ENCODE measurements at places on chromosomes 5 and 9. TPM values are rescaled to one million over a fixed set of nuclear protein-coding genes. Genes with fewer than 3 reads are reported as not detected.
A peak's percentile ranks its signal among the peaks of the same experiment; 100 is the strongest.

- H3K4me3 ChIP-seq, result no peak overlapping the region
- no peaks in the 10 kb centered on the region for H3K27me3 ChIP-seq
- no peaks in the 10 kb centered on the region for H3K4me1 ChIP-seq
- H3K36me3 ChIP-seq, result no peaks in the 10 kb centered on the region
- no peak overlapping the region for H3K27ac ChIP-seq
Observed at GRCh38 chr9:10274988-10275387, 337.8 kb downstream of the PTPRD start.

- H3K4me1 ChIP-seq, result peaks cover 26% of the 10 kb centered on the region
- peak overlapping the region; percentile 32 for H3K27ac ChIP-seq
- DNase-seq, result no peak
- peak overlapping the region; percentile 70 for H3K4me3 ChIP-seq
Observed at GRCh38 chr5:10607023-10607665, 43.3 kb downstream of the ANKRD33B start.

GRCh38 chr9:35114840-35115628, 628 bp downstream of the ATOSB start:
- peak overlapping the region; percentile 94 for H3K27ac ChIP-seq
- peak overlapping the region; percentile 91 for H3K4me3 ChIP-seq
- H3K4me1 ChIP-seq, result peaks cover 51% of the 10 kb centered on the region
- DNase-seq, result peak; percentile 83
- no peaks in the 10 kb centered on the region for H3K27me3 ChIP-seq
- H3K36me3 ChIP-seq, result no peaks in the 10 kb centered on the region

DNA sequence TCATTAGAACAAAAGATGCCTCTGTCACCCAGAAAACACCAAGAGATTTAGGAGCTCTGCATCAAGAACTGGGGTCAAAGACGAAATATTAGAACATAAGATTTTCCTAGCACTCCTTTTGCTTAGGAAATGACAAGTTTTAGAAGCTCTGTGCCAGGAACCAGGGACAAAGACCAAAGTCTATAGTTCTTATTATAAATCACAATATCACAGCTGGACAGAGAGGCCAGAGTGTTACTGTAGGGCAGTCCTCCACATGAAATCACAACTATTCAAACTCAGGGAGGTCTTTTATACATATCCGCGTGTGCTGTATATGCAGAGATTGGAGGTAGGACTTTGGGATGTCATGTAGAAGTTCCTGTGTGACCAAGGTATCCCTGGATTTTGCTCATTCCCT, 116.7 kb upstream of the SAP30L start:
- H3K36me3 ChIP-seq, result peaks cover 22% of the 10 kb centered on the region
- no peak overlapping the region for H3K4me3 ChIP-seq
- no peaks in the 10 kb centered on the region for H3K27me3 ChIP-seq
- H3K27ac ChIP-seq, result no peak overlapping the region

PTGDS gene
- not detected for total RNA-seq

- H3K4me1 ChIP-seq, result no peaks in the 10 kb centered on the region
- no peak overlapping the region for H3K27ac ChIP-seq
- H3K27me3 ChIP-seq, result peaks cover 36% of the 10 kb centered on the region
- no peaks in the 10 kb centered on the region for H3K36me3 ChIP-seq
- no peak for DNase-seq
- no peak overlapping the region for H3K4me3 ChIP-seq
Observed at GRCh38 chr5:133840168-133840567, 128.3 kb downstream of the C5orf15 start.

TRIM36 gene
- 0.12 TPM for total RNA-seq

PDE6A gene
- not detected for total RNA-seq
